ENCODE measurements at places on chromosomes 12 and 14. TPM values are rescaled to one million over a fixed set of nuclear protein-coding genes. Genes with fewer than 3 reads are reported as not detected.

The MTA1 gene
- 158 TPM for total RNA-seq

DNA sequence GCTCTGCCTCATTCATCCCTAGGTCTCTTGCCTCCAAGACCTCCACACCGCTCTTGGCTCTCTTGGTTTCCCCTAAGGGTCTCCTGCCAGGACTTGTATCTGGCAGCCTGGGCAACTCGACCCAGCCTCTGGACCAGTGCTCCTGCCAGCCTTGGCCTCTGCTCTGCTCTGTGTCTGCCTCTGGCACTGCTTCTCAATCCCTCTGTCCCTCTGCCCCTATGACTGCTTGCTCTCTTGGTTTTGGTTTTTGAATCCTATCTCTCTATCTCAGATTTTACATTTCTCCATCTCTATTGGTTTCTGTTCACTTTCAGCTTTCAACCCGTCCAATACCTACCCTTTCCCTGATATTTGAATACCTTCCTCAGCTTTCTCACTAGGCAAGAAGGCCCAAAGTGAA is 6.3 kb downstream of the ITGA5 start:
- H3K27me3 ChIP-seq = no peaks in the 10 kb centered on the region
- no peak overlapping the region for H3K4me3 ChIP-seq
- no peaks in the 10 kb centered on the region for H3K36me3 ChIP-seq

GRCh38 chr12:47080725-47081502 is 1.2 kb upstream of the AMIGO2 start:
- DNase-seq = no peak
- H3K36me3 ChIP-seq = no peaks in the 10 kb centered on the region
- H3K27ac ChIP-seq = no peak overlapping the region
- H3K4me3 ChIP-seq = peak overlapping the region; percentile 72
- H3K27me3 ChIP-seq = peaks cover 1% of the 10 kb centered on the region
- peaks cover 8% of the 10 kb centered on the region for H3K4me1 ChIP-seq

- H3K4me1 ChIP-seq = no peaks in the 10 kb centered on the region
- H3K36me3 ChIP-seq = no peaks in the 10 kb centered on the region
- no peak overlapping the region for H3K27ac ChIP-seq
- DNase-seq = no peak
- H3K27me3 ChIP-seq = no peaks in the 10 kb centered on the region
Measured at GRCh38 chr12:39402922-39403321, 40.0 kb downstream of the KIF21A start.

DNA sequence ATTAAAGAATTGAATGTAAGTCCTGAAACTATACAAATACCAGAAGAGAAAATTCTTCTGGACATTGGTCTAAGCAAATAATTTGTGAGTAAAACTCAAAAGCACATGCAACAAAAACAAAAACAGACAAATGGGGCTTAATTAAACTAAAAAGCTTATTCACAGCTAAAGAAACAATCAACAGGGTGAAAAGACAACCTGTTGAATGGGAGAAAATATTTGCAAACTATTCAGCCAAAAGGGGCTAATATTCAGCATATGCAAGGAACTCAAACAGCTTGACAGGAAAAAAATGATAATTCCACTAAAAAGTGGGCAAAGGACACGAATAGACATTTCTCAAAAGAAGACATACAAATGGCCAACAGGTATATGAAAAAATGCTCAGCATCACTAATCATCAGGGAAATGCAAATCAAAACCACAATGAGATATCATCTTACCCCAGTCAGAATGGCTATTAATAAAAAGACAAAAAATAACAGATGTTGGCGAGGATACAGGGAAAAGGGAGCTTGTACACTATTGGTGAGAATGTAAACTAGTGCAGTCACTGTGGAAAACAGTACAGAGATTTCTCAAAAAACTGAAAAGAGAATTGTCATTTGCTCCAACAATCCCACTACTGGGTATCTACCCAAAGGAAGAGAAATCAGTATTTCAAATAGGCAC is 177.5 kb upstream of the RTL1 start:
- no peaks in the 10 kb centered on the region for H3K36me3 ChIP-seq
- H3K4me3 ChIP-seq = no peak overlapping the region
- H3K4me1 ChIP-seq = no peaks in the 10 kb centered on the region
- no peak overlapping the region for H3K27ac ChIP-seq

DNA sequence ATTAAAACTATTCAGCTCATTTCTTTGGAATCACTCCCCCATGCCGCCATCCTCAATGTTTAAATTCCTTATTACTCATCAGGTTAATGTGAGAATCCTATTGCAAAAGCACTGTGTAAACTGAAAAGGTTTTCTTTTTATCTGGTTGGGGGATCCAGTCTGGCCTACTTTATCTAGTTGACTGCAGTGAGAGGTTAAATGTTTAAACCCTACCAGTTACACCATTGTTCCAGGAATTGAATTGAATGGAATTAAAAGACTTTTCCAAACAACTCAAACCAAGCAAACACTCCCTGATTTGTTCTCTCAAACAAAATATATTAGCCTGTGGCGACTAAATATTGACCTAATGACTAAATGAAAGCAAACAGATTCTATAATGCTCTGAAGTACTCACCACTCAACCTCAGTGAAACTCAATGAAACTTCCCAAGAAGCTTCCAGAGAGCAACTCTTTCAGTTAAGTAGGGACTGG is 100.5 kb downstream of the VEZT start:
- H3K36me3 ChIP-seq = no peaks in the 10 kb centered on the region
- no peak overlapping the region for H3K4me3 ChIP-seq
- peak; percentile 83 for DNase-seq
- no peaks in the 10 kb centered on the region for H3K27me3 ChIP-seq
